Thymus (tissue), 14 donors: ENCODE measurements at places on chromosomes 5 and 9.

GRCh38 chr5:89313044-89313443 is 430.1 kb upstream of the MEF2C start:
- H3K36me3 ChIP-seq = no peaks in the 10 kb centered on the region
- no peak overlapping the region for H3K27ac ChIP-seq
- no peaks in the 10 kb centered on the region for H3K4me1 ChIP-seq
- H3K27me3 ChIP-seq = no peaks in the 10 kb centered on the region
- no peak for DNase-seq

GRCh38 chr5:15014809-15015208 is 143.2 kb upstream of the ANKH start:
- H3K27me3 ChIP-seq = no peaks in the 10 kb centered on the region
- no peak for DNase-seq
- H3K27ac ChIP-seq = no peak overlapping the region
- no peak overlapping the region for H3K4me3 ChIP-seq
- no peaks in the 10 kb centered on the region for H3K4me1 ChIP-seq

DNA sequence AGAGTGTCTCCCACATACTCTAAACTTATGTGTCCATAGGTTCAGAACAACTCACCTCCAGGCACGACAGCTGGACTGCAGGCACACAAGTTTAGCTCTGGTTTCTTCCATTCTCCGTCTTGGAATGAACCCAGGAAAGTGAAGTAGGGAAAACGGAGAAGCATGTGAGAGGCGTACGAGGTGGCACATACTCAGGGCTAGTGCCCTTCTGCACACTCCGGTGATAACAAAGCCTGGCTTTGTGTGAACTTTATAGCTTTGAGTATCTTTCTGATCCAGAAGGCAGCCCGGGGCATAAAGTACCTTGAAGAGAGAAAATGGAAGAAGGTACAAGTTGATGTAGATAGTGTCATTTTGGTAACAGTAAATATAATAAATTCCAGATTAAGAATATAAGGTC is 11.1 kb upstream of the HTR4 start:
- H3K27me3 ChIP-seq = no peaks in the 10 kb centered on the region
- no peaks in the 10 kb centered on the region for H3K4me1 ChIP-seq
- no peak overlapping the region for H3K27ac ChIP-seq
- no peaks in the 10 kb centered on the region for H3K36me3 ChIP-seq
- DNase-seq = no peak

DNA sequence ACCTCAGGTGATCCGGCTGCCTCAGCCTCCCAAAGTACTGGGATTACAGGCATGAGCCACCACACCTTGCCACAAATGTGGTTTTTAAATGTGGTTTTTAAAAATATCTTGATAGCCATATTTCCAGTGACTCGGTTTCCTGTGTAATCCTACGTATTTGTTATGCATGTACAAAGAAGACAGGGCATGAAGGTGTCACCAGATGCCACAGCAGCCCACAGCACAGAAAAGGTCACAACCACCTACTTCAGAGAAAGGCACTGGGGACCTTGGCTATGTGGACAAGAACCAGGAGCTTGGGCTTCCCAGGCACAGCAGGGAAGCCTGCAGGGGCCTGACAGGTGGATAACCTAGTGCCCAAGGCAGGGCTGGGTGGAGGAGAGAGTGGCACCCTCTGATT is 38.0 kb downstream of the C9orf50 start:
- no peak for DNase-seq
- H3K4me1 ChIP-seq = peaks cover 15% of the 10 kb centered on the region
- no peak overlapping the region for H3K4me3 ChIP-seq
- H3K36me3 ChIP-seq = no peaks in the 10 kb centered on the region

GRCh38 chr5:180083529-180084060 is 12.0 kb upstream of the RNF130 start:
- no peak overlapping the region for H3K4me3 ChIP-seq
- peaks cover 21% of the 10 kb centered on the region for H3K27me3 ChIP-seq
- H3K4me1 ChIP-seq = peaks cover 22% of the 10 kb centered on the region
